ENCODE measurements at places on chromosomes 12 and 14.

GRCh38 chr12:1781772-1782171, 38.6 kb upstream of the LRTM2 start:
- no peak for DNase-seq

GRCh38 chr12:109464642-109465351, 12.3 kb downstream of the KCTD10 start:
- no peak for DNase-seq

DNA sequence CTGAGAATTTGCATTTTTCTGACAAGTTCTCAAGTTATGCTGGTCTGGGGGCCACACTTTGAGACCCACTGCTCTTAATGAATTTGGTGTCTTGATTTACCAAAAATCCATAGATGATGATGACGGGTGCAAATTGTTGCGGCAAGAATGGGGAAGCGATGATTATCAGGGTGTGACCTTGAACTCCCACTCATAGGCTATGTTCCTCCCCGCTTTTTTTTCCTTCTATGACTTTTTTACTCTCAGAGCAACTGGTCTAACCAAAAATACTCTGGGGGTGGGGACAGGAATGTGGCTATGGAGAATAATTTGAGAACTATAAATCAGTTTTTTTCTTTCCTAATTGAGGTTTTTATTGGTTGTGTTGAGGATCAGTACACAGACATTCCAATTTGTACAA, 83.6 kb downstream of the PPFIBP1 start:
- no peak for DNase-seq

- no peak for DNase-seq
These were observed 44.4 kb downstream of the TBX5 start for GRCh38 chr12:114361545-114361944.

GRCh38 chr14:40476005-40476404, 1043.8 kb upstream of the FBXO33 start:
- no peak for DNase-seq

- DNase-seq = no peak
These were observed 57.7 kb downstream of the RPAP3 start for GRCh38 chr12:47648056-47648579.

GRCh38 chr12:14883686-14884085, 2.0 kb downstream of the MGP start:
- no peak for DNase-seq

DNA sequence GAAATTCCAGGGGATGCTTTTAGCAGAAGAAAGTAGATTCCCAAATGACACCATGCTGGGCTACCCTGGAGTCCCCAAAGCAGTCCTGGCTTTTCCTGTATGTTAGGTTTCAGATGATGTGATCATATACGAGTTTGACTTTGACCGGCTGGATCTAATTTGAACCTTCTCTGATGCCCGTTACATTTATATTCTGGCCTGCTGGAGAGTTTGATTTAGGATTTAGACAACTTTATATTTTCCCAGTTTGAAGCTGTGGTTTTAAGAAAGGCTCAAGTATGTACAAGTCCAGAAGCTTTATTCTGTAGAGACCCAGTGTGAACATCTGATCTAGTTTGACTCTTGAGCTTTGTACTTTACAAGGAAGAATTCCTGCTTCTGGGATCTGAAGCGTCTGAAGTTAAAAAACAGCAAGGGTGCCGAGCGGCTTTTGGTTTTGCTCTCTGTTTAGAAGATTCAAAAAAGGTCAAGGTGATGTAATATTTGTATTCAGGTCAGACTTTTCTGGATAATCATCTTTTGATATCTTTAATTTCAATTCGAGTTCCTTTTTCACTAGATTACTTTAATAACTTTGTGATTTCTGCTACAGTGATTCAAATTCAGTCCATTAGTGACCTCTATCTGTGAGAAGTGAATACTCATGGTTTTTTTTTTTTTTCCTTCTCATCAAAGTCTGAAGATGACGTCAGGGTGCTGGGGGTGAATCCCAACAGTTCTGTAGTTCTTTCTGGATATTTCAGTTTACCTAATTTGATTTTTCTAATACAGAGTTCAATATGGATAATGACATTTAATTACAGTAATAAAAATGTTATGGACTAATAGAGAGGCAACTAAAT, 6.3 kb downstream of the FLRT2 start:
- peak; percentile 27 for DNase-seq

GRCh38 chr12:131942671-131943070, 7.1 kb upstream of the EP400 start:
- no peak for DNase-seq

DNA sequence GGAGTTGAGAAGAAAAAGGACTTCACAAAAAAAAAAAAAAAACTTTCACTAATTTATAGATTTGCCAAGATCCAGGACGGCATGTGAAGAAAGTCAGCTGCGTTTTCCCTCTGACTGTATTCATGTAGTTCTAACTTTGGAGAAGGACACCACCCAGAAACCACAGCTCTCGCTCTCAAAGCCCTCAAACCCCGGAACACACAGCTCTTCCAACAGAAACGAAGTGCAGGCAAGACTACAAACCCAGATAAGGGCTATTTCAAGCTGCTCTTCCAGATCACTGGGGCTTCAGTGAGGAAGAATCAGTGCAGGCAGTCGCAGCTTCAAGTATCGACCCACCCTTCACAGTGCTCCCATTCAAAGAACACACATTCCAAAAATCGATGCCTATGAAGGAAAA, 13.2 kb downstream of the KCNH5 start:
- DNase-seq = no peak

DNA sequence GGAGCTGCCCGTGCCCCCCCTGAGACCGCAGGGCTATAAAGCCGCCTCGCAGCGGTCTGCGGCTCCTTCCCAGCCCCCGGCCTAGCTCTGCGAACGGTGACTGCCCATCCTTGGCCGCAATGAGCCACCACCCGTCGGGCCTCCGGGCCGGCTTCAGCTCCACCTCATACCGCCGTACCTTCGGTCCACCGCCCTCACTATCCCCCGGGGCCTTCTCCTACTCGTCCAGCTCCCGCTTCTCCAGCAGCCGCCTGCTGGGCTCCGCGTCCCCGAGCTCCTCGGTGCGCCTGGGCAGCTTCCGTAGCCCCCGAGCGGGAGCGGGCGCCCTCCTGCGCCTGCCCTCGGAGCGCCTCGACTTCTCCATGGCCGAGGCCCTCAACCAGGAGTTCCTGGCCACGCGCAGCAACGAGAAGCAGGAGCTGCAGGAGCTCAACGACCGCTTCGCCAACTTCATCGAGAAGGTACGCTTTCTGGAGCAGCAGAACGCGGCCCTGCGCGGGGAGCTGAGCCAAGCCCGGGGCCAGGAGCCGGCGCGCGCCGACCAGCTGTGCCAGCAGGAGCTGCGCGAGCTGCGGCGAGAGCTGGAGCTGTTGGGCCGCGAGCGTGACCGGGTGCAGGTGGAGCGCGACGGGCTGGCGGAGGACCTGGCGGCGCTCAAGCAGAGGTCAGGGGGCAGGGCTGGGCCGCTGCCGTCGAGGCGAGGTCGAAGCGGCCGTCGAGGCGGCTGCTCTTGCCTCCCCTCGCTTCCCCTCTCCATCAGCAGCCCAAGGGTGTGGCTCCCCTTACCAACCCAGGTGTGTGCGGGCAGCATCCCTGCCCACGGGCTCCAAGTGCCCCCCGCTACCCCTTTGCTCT, at the start of gene PRPH:
PRPH (plus strand) TSS at position 66 of the 855 bp plus-strand sequence; CDS start at position 120, 54 bp downstream.
- peak; percentile 40 for DNase-seq

DNA sequence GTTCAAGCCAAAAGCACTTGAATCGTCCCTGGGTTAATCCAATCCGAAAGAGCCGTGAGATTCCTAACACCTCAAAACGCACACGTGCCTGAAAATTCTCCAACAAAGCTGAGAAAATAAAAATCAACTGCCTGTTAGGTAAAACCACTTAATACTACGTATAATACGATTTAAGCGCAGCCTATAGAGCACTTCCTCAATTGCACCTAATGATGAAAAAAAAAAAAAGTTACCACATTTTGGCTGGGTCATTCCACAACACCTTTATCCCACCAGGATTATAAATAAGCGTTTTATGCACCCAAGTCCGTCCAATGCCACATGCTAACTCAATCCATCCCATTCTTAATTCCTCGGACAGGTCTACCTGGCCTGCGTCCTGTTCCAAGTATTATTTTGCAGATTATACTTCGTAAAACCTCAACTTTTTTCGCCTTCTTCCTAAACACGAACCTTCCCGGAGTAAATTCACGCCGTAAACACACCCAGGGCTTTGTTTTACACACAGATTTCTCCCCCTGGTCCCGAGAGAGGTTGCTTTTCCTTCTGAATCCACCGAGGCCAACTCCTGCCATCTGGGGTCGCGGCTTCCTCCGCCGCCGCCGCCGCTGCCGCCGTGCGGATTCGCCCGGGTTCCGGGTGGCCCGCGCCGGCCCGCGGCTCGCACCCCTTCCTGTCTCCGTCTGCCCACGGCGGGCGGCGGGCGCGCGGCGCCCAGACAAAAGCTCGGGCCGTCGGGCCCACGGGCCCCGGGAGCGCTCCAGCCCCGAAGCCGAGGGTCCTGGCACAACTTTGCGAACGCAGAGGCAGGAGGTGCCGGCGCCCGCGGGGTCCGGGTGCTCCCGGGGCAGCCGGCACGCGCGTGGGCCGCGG, 66.2 kb downstream of the RNF34 start:
- DNase-seq = peak; percentile 75

GRCh38 chr14:92991536-92991935, 68.6 kb downstream of the CHGA start:
- DNase-seq = no peak

- DNase-seq = no peak
These were observed 10.8 kb upstream of the KRT8 start for GRCh38 chr12:52915637-52916036.

GRCh38 chr12:64293654-64294364, 71.7 kb upstream of the KICS2 start:
- no peak for DNase-seq

DNA sequence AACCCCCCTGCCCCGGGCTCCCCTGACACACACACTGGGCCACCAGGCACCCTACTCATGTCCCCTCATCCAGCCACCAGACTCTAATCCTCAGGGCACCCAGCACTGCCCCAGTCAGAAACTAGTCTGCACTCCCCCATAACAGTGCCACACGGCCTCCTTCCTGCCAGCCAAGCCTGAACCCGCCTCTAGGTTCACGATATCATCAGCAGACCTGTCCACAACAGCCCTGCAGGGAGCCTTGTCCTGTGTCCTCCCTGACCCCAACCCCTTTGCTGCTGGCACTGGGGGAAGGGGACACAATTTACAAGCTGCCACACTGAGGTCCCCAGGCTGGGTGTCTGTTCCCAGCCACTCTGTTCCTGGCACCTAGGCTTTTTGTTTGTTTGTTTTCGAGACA, 33.6 kb downstream of the LTBP2 start:
- DNase-seq = peak; percentile 83

DNA sequence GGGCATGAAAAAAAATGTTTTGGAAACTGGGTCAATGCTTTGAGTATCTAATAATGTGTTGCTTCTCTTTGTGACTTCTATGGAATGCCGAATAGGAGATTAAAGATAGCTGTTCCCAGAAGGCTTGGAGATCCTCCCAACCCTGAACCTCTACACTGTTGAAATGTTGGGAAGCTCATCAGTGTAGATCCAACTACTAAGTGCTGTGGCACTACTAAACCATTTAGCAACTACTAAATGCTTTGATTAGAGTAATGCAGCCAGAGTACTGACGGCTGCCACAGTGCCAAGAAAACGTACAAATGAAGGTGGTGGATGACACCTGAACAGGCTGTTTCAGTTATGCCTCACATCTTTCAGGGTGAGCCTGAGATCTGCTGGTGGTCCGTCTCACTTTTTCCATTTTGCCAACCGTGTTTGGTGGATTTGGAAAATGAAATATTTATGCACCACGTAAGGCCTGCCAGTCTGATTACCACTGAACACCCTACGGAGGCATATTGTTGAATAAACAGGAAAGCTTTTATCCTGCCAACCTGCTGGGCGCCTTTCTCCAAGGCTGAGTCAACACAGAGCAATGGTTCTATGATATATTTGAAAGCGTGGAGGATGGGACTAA, 938.0 kb upstream of the FLRT2 start:
- DNase-seq = no peak

- DNase-seq = no peak
These were observed 55.5 kb downstream of the CDC42BPB start for GRCh38 chr14:103001651-103002396.

DNA sequence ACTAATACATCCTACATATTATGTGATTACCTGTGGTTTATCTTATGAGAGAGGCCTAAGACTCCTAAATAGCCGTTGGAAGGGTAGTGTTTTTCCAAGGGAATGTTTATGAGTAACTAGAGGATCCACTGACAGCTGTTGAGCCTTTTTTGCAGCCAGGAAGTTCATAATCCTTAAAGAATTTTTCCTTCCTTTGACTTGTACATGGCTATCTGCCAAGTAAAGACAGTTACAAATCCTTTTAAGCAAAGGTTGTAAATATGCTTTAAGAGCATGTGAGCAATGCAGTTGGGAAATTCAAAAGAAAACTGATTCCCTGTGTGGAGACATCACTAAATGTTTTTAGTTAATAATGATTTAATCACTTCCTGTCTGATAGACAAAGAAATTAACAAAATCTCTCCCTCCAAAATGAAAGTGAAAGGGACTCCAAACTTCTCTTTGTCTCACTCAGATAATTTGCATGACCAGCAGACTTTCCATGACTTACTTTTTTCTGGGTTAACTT, 333.8 kb downstream of the PDZRN4 start:
- DNase-seq = no peak
